Effector CD4-positive, alpha-beta T cell (primary cell): ENCODE measurements at places on chromosomes 2 and 18.

- no peak for DNase-seq
Measured at GRCh38 chr18:74284191-74284979, 7.4 kb downstream of the CYB5A start.

- no peak for DNase-seq
Measured at GRCh38 chr2:151315381-151315903, 26.0 kb upstream of the NMI start.

- DNase-seq, result no peak
Measured at GRCh38 chr18:58590839-58591238, 38.1 kb downstream of the ALPK2 start.

DNA sequence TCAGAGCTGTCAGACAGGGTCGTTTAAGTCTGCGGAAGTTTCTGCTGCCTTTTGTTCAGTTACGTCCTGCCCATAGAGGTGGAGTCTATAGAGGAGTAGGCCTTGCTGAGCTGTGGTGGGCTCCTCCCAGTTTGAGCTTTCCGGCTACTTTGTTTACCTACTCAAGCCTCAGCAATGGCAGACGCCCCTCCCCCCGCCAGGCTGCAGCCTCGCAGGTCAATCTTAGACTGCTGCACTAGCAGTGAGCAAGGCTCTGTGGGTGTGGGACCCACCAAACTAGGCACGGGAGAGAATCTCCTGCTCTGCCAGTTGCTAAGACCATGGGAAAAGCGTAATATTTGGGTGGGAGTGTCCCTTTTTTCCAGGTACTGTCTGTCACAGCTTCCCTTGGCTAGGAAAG lies 86.5 kb downstream of the EFEMP1 start:
- DNase-seq, result no peak

GRCh38 chr2:164785457-164785856 lies 56.2 kb downstream of the COBLL1 start:
- no peak for DNase-seq

DNA sequence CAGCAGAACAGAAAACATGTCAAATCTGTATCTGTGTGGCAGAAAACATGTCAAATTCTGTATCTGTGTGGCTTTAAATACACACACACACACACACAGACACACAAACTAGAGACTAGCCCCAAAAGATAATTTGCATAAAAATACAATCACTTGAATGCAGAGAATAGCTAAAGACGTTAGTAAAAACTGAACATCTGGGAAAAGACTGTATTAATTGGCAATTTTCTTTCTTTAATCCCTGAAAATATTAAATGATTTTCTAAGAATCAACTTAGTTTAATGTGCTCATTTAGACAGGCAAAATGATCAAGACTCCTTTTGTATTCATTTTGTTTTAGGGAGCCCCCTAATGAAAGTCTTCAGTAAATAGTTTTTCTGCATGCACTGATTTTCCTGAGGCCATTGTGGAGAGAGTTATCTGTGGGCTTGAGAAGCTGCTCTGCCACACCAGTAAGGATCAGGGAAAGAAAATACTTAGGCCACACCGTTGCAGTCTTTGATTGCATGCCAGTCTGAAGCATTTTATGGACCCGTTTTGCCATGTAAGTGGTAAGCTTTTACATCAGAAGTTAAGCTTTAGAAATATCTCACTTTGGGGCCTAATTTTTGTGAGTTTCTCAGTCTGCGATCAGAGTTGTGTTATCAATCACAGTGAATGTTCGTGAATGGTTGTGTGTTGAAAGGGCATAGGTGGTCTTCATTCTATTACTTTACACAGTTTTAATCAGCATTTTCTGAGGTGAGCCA lies 2.2 kb downstream of the SPATS2L start:
- no peak for DNase-seq

GRCh38 chr2:213249502-213249901 lies 34.8 kb upstream of the SPAG16 start:
- no peak for DNase-seq

- no peak for DNase-seq
Measured at GRCh38 chr2:55175254-55176093, 56.6 kb downstream of the CLHC1 start.

DNA sequence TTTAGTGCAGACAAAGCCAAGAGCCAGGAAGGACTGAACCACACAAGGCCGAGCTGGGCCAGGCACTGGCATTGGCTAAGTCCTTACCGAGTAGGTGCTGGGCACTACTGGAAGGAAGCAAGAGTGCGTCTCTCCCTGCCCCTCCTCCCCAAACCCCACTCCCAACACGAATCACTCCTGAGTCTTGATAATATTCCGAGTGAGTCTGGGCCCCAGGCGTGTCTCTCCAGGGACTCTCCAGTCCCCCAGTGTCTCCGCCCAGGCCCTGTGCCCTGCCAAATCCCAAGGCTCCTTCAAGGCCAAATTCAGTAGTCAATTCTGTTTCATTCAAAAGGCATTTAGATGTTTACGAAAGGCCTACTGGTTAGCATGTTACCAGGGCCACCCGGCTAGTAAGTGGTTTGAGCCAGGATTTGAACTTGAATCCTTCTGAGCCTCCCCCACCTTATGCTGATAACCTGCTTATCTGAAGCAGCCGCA lies 82.8 kb downstream of the GLI2 start:
- DNase-seq, result no peak

DNA sequence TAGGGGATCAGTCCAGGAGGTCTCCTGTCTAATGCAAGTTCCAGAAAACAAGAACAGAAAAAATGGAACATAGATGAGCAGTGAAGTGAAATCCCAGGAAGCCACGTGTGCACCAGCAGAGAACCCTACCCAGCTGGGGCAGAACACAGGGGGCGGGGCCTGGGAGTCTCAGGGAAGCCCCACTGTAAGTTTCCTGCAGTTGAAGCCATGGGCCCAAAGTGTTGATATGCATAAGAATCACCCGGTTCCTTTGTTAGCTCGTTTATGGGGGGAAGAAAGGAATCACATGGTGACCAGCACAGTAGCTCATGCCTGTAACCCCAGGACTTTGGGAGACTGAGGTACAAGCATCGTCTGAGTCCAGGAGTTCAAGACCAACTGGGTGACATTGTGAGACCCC lies 131.3 kb downstream of the INO80D start:
- DNase-seq, result no peak
